ENCODE measurements at places on chromosomes 3 and 15.

DNA sequence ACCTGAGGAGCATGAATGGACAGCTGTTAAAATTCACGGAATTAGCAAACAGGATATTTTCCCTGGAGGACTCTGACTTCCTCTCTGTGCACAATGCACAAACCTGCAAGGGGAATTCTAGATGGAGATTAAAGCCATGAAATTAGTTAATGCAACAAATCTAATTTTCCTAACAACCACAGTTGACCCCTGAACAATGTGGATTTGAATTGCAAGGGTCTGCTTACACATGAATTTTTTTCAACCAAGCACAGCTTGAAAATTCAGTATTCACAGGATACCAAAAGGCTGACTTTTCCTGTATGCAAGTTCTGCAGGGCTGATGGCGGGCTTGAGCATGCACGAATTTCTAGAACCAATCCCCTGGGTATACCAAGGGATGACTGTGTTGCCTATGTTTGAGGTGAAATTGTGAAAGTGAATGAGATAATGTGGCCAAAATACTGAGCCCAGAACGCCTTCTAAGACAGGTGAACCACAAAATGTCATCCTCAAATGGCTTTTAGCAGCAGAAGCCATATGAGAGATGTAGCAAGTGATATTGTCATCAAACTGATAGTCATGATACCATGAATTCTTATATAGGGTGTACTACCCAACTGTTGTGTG lies 52.5 kb downstream of the COL8A1 start:
- no peak for DNase-seq

DNA sequence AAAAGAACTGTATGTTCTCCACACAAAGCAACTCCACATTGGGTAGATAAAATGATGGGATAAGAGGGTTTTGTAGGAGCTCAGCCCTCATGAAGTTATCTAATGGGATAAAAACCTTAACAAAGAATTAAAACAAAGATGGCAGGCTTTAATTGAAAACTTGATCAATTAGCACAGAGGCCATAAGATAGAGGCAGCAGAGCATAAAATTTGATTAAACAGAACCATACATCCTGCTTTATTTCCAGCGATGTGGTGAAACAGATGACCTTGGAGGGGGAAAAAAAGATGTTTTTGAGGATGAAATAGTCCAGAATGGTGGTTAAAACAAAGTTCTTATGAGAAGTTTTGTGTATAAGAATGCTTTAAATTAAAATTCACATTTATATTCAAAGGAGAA lies 130.9 kb upstream of the ALCAM start:
- DNase-seq, result no peak

GRCh38 chr3:25603703-25604102 lies 61.0 kb downstream of the TOP2B start:
- no peak for DNase-seq

GRCh38 chr3:131608296-131608695 lies 105.5 kb upstream of the MRPL3 start:
- no peak for DNase-seq

DNA sequence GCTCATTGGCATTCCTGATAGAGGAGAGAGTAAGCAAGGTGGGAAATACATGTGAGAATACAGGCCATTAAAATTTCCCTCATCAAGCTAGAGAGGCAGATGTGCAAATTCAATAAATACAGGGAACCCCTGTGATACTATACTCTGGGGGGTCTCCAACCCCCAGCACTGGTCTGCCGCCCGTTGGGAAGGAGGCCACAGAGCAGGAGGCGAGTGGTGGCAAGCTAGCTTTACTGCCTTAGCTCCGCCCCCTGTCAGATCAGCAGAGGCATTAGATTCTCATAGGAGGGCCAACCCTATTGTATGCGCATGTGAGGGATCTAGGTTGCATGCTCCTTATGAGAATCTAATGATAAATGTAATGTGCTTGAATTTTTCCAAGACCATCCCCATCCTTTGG lies 97.1 kb upstream of the PLSCR5 start:
- no peak for DNase-seq
